ENCODE measurements at places on chromosomes 2 and 18.

- no peak for DNase-seq
Observed at GRCh38 chr2:11457935-11458334, 8.0 kb downstream of the E2F6 start.

DNA sequence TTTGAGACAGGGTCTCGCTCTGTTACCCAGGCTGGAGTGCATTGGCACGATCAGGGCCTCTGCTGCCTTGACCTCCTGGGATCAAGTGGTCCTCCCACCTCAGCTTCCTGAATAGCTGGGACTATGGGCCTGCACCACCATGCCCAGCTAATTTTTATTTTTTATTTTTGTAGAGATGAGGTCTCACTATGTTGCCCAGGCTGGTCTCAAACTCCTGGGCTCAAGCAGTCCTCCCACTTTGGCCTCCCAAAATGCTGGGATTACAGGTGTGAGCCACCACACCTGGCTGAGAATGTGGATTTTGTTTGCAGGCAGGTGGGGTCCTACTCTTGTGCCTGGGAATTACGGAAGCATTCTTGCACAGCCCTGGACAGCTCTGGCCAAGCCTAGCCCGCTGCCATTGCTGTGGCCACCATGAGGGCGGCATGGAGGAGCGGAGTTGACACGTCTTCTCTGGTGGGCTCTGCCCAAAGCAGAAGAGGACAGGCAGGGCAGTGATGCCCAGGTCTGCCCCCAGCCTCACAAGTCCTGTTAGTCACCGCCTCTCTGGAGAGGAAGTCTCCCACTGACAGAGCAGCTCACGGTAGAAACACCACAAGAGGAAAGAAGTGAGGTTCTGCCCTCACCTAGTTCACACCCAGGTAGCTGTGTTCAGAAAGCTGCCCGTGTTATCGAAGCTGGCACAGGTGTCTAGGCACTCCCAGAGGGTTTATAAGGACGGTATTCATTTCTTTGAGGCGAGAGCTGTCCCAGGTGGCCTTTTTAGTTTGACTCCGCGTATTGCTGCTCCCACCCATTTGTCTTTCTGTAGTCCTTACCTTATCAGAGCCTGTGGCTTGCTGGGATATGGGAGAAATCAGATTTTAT is 46.2 kb downstream of the ARMC9 start:
- DNase-seq: no peak

DNA sequence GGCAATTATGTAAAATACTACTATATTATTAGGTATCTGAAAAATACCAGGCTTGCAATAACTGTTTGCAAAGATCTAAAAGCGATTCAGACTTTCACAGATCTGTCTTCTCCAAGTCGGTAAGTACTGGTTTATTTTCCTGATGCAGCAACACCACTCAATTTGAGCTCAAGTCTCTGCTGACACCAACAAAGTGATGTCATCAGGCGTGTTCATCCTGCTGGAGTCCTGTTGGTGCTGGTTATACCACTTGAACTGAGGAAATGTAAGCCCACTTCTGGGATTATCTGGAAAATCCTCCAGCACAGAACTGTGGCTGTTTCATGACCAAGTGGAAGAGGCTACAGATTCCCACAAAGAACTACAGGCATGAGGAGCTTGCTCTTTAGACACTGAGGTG is 267.6 kb downstream of the BCL2 start:
- DNase-seq: no peak

DNA sequence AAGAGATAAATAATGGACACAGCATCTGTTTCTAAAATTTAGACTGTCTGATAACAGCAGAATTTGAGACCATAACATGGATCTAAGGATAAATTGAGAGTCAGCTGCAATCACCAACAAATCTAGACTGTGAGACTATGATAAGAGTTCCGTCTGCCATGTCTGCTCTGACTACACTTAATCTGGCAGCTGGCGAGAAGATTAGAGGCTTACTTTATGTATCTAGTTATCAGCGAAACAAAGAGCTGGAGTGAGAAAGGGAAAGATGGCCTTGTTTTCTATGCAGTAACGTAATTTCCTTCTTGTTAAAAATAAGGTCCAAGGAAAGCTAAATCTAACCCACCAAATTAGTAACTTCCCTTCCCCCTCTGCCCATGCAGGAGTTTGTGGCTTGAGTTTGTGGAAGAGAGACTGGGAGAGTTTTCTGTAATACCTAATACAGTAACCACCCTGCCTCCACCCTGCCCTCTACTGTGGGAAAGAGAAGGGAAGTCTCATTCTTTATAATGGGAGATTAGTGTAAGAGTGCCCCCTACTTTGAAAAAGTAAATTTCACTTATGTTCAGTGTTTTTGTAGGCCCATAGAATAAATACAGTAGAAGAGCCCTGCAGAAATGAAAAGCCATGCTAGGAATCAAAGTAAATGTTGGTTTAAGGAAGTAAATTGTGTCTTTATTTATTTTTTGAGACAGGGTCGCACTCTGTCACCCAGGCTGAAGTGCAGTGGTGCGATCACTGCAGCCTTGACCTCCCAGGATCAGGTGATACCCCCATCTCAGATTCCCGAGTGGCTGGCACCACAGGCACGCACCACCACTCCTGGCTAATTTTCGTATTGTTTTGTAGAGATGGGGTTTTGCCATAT is 27.5 kb downstream of the EML4 start:
- no peak for DNase-seq

GRCh38 chr2:23469142-23469540 is 84.2 kb downstream of the KLHL29 start:
- DNase-seq: no peak

GRCh38 chr2:102015399-102015798 is 23.6 kb downstream of the IL1R2 start:
- DNase-seq: no peak

GRCh38 chr18:79393181-79393634 is 2.5 kb upstream of the NFATC1 start:
- peak; percentile 8 for DNase-seq

- no peak for DNase-seq
Observed at GRCh38 chr2:22282916-22283315, 1102.1 kb upstream of the KLHL29 start.

- DNase-seq: no peak
Observed at GRCh38 chr2:9655441-9656269, 24.9 kb upstream of the YWHAQ start.

DNA sequence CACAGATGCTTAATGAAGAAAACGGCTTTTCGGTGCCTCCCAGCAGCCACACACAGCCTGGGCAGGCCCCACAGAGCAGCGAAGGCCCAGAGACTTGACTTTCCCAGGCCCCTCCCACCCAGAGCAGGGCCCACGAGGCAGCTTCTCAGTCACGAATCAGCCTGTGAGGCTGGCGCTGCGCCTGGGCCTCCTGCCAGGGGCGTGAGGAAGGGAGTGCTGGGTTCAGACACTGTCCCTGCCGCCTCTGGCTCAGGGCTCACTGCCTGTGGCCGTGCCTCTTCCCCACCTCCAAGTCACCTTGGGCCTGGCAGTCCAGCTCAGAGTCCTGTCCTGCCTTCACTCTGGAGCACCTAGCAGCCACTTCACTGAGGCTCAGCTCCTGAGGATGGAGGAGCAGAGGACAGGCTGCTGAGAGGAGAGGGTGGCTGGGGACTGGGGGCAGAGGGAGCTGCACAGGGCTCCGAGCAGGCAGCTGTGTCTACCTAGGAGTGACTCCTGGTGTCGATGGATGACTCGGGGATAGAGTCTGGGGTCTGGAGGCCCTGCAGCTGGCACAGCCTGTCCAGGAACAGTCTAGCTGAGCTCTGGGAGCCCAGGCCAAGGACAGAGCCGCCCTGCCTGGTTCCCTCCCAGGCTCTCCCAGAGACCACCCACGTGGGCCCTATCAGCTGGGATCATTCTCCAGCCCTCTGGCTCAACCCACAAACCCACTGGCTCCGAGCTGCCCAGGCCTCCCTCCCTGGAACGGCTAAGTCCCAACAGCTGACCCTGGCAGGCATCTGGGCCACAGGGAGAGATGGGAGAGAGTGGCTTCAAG is 36.4 kb upstream of the FOSL2 start:
- peak; percentile 49 for DNase-seq

GRCh38 chr2:234536178-234536965 is 39.5 kb upstream of the ARL4C start:
- DNase-seq: peak; percentile 86
